ENCODE measurements at places on chromosomes 13 and 19.

GRCh38 chr13:102198418-102199311 is 203.2 kb downstream of the FGF14 start:
- no peak for DNase-seq

DNA sequence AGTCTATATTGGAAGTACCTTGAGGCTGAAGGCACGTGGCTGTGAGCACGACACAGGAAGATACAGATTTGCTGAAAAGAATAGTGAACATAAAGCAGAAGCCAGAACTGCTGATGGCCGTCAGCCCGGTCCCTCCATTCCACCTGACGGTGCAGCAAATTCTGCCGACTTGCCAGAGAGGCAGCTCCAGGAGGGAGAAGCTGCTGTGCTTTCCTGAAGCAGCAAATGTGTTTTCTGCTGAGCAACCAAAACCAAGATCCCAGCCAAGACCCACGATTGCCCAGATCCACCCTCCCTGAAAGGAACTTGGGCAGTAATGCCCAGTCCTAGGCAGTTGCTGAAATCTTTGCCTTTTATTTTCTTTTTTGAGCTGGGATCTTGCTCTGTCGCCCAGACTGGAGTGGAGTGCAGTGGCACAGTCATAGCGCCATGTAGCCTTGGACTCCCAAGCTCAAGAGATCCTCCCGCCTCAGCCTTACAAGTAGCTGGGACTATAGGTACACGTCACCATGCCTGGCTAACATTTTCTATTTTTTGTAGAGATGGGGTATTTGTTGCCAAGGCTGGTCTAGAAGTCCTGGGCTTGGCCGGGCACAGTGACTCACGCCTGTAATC is 7.0 kb upstream of the RCN3 start:
- no peak for DNase-seq

GRCh38 chr13:79128158-79128557 is 277.9 kb downstream of the RBM26 start:
- no peak for DNase-seq

GRCh38 chr13:31862828-31863227 is 123.5 kb downstream of the RXFP2 start:
- no peak for DNase-seq

DNA sequence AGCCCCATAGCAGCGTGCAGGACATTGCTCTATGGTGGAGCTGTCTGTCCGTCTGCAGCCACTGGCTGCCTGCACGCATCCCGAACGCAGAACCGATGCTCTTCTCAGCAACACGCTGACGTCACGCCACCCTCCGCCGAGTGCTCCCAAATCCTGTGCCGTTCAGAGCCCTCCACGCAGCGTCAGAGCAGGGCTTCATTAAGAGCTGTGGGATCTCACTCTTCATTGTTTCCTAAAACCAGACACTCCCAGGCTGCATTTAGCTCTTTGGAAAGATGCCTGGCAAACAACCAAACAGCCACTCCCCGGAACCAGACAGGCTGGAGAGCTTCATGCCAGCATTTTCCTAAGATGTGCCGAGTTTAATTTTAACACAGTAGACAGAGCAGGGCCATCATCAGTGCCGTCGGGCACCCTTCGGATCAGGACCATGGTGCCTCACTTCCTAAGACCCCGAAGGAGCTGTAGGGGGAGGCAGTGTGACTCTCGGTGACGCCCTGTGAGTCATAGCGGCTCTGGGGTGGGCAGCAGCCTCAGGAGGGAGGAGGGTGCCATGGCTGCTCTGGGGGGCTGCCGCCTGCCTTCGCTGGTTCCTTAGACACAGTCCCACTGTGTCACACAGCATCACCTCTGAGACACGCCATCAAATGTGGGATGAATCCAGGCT is 131.5 kb upstream of the MCF2L start:
- DNase-seq, result no peak

- no peak for DNase-seq
These were observed 39.3 kb upstream of the RNF17 start for GRCh38 chr13:24724714-24725113.

GRCh38 chr13:66559093-66559492 is 671.0 kb downstream of the PCDH9 start:
- no peak for DNase-seq

- DNase-seq, result no peak
These were observed 924.5 kb upstream of the PRR20A start for GRCh38 chr13:56216221-56216620.

GRCh38 chr19:2618611-2619010 is 83.9 kb downstream of the GNG7 start:
- no peak for DNase-seq

DNA sequence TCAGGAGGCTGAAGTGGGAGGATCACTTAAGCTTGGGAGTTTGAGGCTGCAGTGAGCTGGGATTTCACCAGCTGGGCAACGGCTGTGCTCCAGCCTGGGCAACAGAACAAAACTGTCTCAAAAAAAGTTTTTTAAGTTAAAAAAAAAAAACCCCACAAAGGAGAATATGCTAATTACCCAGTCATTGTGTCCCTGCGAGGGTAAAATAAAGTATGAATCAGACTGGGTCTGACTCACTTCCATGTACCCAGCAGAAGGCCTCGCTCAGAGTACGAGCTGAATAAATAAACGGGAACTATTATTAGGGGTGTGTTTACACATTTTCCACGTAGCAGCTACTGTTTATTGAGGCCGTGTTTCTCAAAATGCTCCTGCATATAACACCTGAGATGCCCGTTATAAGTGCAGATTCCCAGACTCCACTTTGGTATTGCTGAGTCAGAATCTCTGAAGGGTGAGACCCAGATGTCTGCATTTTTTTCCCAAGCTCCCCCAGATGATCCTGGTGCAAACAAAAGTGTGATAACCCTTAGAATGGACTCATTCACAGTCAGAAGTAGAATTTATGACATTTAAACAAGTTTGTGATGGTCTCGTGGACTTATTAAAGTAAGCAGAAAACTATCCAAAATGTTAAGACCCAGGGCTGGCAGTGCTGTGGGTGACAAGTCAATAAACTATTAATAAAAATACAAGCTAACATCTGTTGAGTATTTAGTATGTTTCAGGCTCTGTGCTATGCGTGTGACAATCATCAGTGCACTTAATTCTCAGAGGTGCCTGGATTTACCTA is 28.2 kb downstream of the KCNC3 start:
- no peak for DNase-seq

DNA sequence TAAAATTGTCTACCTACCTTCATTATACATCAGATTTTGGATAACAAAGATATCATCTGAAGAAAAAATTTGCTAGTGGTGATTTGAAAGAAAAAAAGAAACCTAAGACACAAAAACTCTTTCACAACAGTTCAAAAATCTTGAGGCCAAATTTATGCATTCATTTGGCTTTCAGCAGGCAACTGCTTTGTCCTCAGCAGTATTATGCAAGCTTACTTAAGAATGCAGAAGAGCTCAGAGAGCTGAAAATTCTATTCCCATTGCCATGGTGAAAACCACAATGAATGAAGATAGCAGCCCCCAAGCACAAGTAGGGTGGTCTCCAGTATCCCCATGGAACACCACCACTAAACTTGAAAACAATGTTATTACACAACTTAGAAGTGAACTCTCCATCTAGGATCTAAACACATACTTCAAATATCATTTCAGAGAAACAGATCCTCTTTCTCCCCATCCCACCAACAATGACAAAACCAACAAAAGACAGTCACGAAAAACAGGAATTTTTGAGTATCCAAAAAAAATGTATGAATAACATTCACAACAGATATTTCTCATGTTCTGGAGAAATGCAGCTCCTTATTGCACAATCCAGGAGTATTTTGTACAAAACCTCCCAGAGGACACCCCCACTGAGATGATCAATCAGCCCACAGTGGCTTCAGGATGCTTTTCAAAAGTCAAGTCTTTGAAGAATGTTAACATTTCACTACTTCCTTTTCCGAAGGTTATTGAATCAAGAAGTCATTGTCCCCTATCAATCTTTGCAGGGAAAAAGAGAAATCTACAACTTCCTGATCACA is 192.7 kb downstream of the LHFPL6 start:
- no peak for DNase-seq

GRCh38 chr13:52411629-52412028 is 5.7 kb upstream of the THSD1 start:
- no peak for DNase-seq

GRCh38 chr13:101529422-101529821 is 76.9 kb downstream of the ITGBL1 start:
- no peak for DNase-seq

DNA sequence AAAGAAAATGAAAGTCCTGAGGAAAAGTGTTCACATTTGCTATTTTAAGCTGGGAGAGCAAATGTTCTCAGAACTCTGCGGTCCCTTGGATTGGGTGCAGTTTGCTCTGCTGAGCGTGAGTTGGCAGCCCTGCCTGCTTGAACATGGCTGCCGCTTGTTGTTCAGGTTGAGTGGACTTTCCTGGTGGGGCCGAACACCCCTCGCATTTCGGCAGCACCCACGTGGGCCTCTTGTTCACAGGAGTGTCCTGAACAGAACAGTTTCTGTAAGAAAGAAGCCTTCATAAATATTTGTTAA is 10.8 kb upstream of the RNF113B start:
- no peak for DNase-seq

DNA sequence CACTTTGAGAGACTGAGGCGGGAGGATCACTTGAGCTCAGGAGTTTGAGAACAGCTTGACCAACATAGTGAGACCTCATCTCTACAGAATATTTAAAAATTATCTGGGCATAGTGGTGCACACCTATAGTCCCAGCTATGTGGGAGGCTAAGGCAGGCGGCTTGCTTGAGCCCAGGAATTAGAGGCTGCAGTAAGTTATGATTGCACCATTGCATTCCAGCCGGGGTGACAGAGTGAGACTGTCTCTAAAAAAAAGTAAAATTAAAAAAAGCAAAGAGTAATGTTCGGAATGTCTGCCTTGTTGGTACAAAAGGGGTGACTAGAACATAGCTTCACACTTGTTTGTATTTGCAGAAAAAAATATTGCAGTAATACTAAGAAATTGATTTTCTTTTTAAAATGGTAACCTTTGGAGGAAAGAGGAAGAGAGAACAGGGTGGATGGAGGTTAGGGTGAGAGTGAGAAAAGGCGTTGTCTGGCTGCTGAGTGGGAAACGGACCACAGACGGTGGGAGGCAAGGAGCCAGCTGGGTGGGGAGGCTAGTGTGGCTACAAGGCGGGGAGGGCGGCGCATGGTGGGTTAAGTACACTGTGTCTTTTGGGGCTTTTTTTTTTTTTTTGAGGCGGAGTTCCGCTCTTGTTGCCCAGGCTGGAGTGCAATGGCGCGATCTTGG is 10.2 kb downstream of the PPP1R14A start:
- DNase-seq, result no peak

- DNase-seq, result peak; percentile 48
These were observed 808 bp downstream of the SLITRK5 start for GRCh38 chr13:87671753-87672605.

- no peak for DNase-seq
These were observed 22.1 kb downstream of the MAST3 start for GRCh38 chr19:18119717-18120105.

DNA sequence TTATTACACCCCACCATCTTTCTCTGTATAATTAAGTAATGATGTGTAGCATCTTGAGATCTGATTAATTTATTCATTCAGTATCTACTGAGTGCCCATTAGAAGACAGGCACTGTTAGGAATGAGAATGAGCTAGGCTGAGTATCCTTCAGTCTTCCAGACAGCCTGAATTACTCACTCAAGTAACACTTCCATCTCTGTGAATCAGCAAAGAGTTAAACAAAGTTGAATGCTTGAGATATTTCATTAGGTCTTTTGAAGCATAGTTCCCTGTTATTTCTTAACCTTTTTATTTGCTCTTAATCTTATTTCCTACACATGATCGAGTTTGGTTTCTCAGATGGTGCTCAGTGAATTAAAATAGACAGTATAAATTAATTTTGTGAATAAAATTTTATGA is 413.7 kb downstream of the DCT start:
- DNase-seq, result no peak

GRCh38 chr19:18470787-18471186 is 32.9 kb upstream of the ISYNA1 start:
- DNase-seq, result no peak

DNA sequence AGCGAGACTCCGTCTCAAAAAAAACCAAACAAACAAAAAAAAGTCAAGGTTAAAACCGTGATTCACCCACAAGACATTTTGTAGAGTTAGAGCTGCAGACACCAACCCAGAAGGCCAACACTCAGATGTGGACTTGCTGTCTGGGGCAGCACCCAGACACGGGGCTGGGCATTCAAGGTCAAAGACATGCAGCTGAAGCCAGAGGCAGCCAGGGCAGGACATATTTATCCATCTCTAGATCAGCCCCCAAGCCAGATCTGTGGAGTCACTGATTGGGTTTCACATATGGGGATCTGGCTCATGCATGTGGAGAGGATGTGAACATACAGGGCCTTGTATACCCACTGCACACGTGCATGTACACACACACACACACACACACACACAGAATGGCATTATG is 3.6 kb downstream of the KLK15 start:
- no peak for DNase-seq

DNA sequence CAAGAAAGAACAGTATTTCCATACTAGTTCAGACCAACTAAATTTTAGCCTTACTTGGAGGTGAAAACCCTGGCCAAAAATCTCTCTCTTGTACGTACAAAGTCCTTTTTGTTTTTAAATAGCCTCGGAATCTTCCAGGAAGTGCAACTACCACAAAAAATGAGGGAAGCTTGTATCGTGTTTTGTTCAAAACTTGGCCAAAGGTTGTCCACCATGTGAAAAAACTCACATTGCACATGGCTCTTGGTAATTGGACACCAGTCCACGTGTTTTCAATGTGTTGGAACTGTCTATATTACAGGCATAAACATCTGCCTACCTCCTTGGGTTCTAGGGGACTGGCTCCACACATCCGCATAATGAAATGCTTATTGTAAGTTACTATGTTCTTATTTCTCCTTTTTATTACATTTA is 15.2 kb upstream of the STRN4 start:
- no peak for DNase-seq

DNA sequence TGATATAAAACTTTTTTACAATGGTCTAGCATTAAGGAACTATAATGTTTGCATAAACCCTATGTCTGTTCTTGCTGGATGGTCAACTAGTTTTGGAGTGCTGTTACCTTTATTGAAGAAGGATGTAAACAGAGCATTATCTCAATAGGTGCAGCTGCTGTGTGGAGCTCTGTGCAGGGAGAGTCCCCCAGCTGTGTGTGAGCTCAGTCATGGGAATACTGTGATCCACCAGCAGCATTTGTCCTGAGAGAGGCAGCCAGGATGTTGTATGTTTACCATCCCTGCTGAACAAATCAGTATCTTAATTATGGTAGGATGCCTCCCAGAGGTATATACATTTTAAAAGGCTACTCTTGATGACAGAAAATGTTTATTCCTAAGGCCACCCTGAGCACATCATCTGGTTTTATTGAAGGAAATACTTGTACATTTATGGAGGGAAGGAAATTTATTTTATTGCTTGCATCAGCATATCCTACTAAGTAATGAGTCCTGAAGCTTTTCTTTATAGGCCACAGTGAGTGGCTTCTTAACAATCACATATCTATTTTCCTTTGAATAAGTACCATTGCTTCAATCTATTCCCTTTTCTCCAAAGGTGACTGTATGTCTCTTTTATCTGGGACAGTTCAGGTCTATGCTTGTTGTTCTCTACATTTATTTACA is 11.7 kb downstream of the RAP2A start:
- DNase-seq, result no peak

Data from NCI-H524 (cell line).